Activated CD4-positive, alpha-beta T cell treated with anti-CD3 and anti-CD28 coated beads, Interleukin-2, amount 10 ng/mL, durations not matched to agents 7 days and 5 days (primary cell): ENCODE measurements at places on chromosomes 4 and X. TPM values are rescaled to one million over a fixed set of nuclear protein-coding genes. Genes with fewer than 3 reads are reported as not detected.

Gene CXXC4
- not detected for total RNA-seq

GRCh38 chrX:149937871-149938426 is 342 bp downstream of the EOLA2 start:
- peak; percentile 17 for DNase-seq

DNA sequence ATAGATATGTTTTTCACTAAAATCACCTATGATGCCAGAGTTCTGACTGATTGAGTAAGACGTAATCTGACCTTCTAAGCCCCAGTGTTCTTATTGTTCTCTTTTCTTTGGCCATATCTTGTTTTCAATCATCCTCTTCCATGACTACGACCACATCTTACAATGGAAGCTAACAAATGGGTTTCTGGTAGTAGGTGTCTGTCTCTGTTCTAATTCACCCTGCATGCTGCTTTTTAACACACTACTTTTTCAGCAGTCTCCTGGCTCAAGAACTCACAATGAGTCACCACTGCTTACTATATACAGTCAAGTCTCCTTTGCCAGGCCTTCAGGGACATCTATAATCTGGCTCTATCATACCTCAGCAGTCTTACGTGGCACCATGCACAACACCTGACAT is 146.1 kb downstream of the NEXMIF start:
- no peak for DNase-seq

DNA sequence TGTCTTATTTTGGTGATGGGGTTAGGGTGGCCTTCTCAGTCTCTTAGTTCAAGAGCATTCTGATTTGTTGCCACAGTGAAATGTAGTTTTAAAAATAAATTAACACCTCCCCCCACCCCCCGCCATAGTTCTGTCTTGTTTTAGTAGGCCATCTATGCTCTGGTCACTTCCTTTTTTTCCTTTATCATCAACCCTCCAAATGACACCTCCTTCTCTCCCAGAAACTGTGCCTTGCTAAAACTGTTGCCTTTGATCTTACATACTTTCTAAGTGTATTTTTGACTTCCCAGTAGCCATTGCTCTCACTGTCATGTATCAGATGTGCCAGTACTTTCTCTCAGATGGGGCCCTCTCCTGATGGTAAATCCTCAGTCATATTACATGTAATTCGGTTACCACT is 14.5 kb upstream of the NDUFC1 start:
- DNase-seq: no peak

Gene MTMR8
- total RNA-seq: 5.0 TPM

- DNase-seq: no peak
Observed at GRCh38 chr4:24598025-24598424, 13.7 kb upstream of the DHX15 start.

DNA sequence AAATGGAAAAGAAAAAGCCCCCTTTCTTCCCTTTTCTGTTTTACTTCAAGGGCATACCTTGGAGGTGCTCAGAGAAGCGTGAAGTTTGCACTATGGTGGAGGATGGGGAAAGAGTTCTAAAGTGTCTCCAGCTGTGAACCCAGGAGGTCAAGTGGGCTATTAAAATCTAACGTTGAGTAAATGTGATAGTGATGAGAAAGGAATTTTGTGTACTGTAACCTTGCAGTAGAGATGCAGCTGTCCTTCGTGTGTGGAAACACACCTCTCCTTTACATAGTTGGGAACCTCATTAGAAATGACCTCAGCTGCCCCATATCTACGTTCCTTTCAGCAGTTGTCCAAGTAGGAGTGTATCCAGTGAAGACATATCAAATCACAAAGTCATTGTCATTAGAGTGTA is 26.5 kb downstream of the ADH5 start:
- no peak for DNase-seq

DNA sequence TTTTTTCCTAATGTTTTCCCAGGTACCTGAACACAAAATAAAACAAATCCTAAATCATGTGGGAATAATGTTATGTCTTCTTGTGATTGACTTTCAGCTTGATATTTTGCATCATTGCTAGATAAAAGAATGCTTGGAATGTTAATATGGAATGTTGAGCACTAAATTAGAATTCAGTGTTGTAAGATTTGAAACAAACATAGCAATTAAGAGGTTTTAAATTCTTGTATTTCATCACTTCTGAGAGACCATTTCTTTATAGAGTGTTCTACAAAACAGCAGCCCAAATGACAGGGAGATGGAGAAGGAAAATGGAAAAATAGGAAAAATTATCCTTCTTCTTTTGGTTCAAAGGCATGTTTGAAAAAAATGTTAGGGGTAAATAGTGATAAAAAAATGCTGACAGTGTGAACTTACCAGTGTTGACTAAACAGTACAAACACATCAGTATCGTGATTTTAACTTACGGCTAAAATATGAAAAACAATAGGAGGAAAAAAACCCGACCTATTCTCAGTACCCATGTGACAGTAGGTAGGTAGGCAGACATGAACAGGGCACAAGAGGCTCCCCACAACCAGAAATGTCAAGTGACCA is 102.6 kb upstream of the PDE5A start:
- DNase-seq: no peak

DNA sequence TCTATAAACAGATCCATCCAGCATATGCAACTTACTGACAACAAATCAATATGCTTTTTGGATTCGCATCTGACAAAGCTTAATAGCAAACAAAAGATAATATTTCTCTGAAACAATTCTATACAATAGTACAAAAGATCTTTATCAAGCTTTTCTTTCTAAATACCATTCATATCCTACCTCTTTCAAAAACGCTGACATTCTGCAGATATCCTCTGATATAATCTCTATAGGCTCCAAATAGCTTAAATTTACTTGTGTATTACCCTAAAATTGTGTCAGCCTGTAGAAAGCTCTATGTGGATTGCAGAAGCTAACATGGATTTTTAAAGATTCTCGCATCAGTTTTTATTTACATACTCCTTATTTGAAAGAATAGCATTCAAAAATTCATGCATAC is 260.6 kb downstream of the GASK1B start:
- no peak for DNase-seq

- no peak for DNase-seq
Observed at GRCh38 chr4:127304356-127304755, 328.4 kb upstream of the INTU start.

- no peak for DNase-seq
Observed at GRCh38 chrX:119734897-119735339, 23.5 kb upstream of the SOWAHD start.

GRCh38 chr4:156291317-156291716 is 337.7 kb upstream of the CTSO start:
- no peak for DNase-seq

Gene NPY2R
- not detected for total RNA-seq

DNA sequence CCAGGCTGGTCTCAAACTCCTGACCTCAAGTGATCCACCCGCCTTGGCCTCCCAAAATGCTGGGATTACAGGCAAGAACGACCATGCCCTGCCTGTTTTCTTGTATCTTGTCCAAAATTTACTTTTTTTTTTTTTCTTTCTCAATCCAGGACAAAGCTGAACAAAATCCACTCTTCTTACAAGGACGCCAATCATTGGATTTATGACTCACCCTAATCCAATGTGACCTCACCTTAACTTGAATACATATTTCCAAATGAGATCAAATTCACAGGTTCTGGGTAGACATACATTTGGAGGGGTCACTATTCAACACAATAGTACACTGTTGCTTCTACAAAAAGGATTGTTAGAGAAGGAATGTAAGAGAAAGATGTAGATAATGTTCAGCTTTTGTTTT is 18.0 kb upstream of the TSR2 start:
- no peak for DNase-seq

Gene MAOB
- not detected for total RNA-seq

GRCh38 chrX:135345107-135345589 is 35.9 kb downstream of the ETDC start:
- no peak for DNase-seq

- DNase-seq: no peak
Observed at GRCh38 chrX:53265771-53266574, 15.4 kb downstream of the IQSEC2 start.

Gene EFHC2
- 2.3 TPM for total RNA-seq
